ENCODE measurements at places on chromosomes 2 and 18.

- no peak for DNase-seq
Observed at GRCh38 chr2:15668611-15669305, 77.1 kb downstream of the DDX1 start.

GRCh38 chr2:193463011-193463410 lies 1268.3 kb upstream of the TMEFF2 start:
- no peak for DNase-seq

GRCh38 chr2:105806996-105807395 lies 62.3 kb downstream of the NCK2 start:
- DNase-seq: no peak

DNA sequence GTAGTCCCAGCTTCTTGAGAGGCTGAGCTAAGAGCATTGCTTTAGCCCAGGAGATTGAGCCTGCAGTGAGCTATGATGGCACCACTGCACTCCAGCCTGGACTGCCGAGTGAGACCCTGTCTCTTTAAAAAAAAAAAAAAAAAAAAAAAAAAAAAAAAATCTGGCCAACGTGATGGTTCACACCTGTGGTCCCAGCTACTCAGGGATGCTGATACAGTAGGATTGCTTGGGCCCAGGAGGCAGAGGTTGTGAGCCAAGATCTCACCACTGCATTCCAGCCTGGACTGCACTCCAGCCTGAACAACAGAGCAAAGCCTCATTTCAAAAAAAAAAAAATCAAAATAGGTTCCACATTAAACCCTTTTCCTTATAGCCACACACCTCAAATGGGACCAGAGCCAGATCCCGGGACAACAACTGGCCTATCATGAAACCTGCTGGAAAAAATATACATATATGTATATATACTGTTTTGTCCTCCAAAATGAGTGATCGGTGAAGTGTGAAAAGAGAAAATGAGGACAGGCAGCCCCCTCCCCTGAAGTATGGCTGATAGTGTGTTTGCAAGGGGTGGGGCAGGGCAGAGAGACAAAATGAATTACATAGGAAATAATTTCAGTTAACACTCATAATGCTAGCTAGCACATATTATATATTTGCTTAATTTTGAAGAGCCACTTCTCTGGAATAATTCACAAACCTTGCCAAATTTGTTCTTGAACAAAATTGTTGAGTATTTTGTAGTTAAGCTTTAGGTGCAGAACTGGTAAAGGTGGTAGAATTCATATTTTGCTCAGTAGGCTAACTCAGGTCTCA lies 22.9 kb downstream of the MAPRE2 start:
- DNase-seq: no peak

DNA sequence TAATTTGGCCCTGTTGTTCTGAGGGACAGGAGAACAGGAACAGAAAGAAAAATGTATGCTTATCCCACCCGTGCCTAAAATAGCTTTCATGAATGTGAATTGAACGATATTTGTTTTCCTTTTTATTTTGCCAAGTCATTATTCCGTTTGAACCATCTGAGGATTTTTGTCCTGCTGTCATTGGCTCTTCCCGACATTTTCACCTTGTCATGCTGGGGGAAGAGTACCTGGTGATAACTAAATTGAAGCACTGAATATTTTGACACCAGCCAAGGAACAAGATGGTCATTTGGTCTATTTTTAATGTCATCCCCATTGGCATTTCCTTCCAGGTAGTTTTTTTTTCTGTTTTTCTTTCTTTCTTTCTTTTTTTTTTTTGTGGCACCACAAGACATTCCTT lies 204.1 kb downstream of the DCC start:
- no peak for DNase-seq

- DNase-seq: no peak
Observed at GRCh38 chr2:68253219-68254068, 1.1 kb upstream of the PPP3R1 start.

DNA sequence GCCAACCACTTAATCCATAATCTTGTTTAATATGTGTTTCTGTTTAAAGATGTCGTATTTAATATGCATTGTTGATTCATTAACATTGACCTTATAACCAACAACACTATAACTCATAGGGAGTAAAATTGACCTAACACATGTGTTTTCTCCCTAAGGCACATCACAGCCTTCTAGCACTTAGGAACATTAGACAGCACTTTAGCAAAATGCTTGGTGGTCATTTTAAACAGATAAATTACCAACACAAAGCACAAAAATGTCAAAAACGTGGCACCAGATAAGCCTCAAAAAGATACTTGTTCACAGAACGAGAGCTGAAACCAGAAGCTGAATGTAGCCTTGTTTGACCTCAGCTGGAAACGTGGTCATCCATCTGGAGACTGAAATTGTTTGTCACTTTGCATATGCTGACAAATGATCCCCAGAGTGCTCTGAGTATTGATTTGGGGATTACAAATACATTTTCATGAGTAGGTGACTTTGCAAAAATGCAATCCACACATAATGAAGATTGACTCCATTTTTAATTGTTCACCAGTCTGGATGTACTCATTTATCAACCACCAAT lies 139.2 kb downstream of the CCDC102B start:
- DNase-seq: no peak

DNA sequence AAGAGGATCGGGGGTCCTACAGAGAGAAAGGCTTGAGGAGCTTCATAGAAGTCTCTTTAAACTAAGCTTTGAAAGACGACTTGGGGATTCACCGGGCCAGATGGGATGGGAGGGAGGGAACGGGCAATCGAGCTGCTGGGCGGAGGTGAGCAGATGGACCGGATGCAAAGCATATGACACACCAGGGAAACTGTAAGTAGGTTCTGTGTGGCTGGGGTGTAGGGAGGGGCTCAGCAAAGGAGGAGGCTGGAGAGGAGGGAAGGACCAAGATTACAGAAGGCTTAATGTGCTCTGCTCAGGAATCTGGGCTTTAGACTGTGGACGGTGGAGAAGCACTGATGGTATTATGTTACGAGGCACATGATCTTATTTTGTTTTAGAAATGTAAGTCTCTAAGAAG lies 131.5 kb downstream of the MAIP1 start:
- DNase-seq: no peak

GRCh38 chr2:111905990-111906735 lies 7.8 kb downstream of the MERTK start:
- no peak for DNase-seq

DNA sequence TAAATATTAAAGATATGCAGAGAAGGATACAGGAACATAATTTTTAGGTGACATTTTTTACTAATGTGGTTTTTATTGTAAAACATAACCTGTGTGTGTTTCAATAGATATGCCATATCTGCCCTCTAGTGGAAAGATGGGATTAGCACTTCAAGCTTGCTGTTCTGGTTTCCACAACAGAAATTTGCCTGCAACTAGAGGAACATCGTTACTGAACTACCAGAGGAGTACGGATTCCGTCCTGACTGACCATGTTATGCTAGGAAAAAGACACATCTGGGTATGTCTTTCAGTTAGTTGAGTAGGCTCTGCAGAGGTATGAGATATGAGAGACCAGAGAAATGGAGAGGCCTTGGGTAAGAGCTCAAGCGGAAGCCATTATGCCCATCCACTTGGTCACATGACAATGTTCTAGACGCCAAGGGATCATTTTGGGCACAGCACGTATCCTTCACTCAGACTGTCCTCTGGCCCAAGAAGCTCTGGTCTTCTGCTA lies 104.9 kb downstream of the MBD2 start:
- no peak for DNase-seq

DNA sequence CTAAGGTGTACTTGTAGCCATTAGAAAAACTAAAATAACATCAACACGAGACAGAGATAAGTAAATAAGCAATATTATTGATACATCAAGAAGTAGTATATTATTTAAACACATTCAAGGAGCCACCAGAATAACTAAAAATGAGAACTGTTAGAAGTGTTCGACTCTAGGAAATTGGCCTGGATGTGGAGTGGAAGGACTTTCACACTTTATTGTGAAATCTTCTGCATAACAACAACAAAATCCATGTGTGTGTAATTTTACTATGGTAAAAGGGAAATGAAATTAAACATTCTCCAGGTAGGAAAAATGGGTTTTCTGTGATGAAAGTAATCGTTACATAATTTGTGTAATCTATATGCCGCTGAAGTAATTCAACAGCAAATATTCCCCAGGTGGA lies 96.3 kb upstream of the RNF152 start:
- no peak for DNase-seq

- DNase-seq: no peak
Observed at GRCh38 chr2:205051417-205051816, 506.1 kb downstream of the PARD3B start.

- DNase-seq: no peak
Observed at GRCh38 chr2:46966576-46966975, 51.0 kb upstream of the MCFD2 start.

DNA sequence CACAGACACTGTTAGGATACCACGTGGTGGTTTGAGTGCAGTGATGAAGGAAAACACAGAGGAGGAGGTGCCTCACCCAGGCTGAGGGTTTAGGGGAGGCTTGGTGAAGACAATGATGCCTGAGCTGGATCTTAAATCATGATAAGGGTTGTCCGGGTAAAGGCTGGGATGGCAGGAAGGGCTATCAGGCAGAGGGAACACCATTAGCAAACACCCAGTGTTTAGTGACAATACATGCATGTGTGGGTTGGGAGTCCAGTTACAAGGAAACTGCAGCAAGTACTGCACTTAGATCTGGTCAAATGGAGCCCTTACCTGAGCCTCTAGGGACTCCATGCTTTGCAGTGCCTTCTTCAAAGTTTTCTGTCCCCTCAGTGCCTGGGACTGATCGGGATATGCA lies 79.8 kb upstream of the MBOAT2 start:
- DNase-seq: no peak

DNA sequence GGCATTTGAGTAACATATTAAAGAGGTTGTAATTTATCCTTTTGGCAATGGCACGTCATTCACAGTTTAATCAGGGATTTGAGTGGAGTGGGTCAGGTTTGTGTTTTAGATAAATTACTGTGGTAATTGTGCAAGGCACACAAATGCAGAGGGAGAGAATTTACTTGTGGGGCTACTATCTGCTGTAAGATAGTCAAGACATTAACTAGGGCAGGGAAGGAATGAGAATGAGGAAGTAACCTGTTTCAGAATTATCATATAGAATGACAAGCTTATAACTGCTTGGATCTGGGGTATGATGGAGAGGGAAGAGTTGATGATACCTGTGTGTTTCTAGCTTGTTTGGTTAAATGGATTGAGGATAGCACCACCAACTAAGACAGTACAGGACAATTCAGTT lies 58.9 kb upstream of the ZSWIM2 start:
- DNase-seq: no peak

GRCh38 chr2:3785220-3785889 lies 82.0 kb downstream of the DCDC2C start:
- no peak for DNase-seq

- DNase-seq: no peak
Observed at GRCh38 chr2:102436323-102436722, 13.4 kb downstream of the IL18RAP start.

GRCh38 chr18:31990823-31991222 lies 27.8 kb upstream of the RNF125 start:
- no peak for DNase-seq

- no peak for DNase-seq
Observed at GRCh38 chr2:30403592-30404312, 43.3 kb upstream of the LCLAT1 start.

DNA sequence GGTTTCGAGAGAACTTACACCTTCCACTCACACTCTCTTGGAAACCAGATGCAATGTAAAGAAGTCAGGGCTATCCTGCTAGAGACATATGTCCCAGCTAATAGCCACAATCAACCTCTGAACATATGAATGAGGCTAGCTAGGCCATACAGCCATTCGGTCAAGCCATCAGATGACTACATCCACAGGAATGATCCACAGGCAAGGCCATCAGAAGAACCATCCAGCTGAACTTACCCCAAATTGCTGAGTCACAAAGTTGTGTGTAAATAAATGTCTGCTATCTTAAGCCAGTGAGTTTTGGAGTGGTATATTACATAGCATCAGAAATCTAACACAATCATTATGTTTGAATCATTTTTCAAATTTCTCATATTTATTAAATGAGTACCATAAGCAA lies 5.2 kb upstream of the SPAST start:
- peak; percentile 47 for DNase-seq

GRCh38 chr2:134774786-134775641 lies 56.2 kb upstream of the TMEM163 start:
- DNase-seq: peak; percentile 80

DNA sequence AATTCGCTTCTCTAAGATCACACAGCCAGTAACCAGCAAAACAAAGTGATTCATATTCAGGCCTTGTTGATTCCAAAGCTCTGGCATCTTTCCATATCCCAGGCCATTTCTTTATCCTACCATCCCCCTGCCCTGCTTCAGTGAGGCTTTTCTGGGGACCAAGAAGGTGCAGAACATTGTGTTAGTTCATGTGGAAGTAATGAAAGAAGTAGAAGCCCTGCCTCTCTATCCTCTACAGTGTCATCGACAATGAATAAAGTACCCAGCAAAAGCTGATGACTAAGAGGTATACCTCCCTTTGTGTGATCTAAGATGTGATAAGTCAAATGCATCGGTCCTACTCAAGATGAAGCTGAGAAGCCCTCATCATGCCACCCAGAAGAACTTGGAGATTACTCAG lies 383.2 kb downstream of the BCL11A start:
- DNase-seq: no peak

DNA sequence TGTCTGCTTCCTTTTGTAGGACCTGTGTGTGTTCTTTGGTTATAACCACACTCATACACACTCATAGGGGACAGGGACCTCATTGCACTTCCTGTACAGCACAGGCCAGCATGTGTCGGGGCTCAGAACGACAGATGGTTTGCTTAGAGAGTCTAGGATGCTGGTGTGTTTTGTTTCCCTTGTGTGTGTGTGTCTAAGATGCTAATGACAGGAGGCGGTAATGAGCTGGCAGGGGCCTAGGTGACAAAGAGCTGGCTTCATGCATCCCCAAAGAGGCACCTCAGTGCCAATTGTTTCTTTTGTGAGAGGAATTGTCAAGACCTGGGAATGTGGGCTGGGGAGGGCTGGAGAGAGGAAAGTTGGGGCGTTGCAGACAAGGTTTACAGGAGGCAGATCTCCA lies 66.6 kb downstream of the CELF4 start:
- DNase-seq: no peak

DNA sequence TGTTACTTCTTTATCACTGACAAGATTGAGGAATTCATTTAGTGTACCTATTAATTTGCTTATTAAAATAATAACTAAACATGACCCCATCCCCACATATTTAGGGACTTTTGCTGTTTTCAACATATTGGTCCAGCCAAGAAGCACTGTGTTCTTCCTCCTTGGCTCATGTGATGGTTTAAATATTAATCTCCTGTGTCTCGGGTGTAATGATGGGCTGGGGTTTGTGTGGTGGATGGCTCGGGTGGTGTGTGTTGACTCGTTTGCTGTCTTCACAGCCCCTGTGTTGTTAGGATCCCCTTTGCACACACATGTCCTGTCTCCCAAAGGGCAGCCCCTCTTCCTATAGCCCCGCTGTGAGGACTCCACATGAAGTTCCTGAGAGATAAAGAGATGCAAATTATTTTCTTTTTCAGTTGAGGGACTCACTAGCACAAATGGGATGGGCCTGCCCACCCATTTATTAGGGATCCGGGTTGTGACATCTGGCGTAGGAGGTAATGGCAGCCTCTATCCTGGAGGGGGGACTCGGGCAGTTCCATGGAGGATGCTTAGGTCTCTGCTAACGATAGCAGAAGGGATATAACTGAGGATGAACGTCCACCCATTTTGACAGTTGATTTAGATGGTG lies 53.4 kb downstream of the FHOD3 start:
- no peak for DNase-seq
